ENCODE measurements at places on chromosomes 1 and 21.

GRCh38 chr1:214510914-214511638 is 40.3 kb downstream of the PTPN14 start:
- no peak for DNase-seq

GRCh38 chr1:21547876-21548275 is 38.7 kb downstream of the ALPL start:
- no peak for DNase-seq

DNA sequence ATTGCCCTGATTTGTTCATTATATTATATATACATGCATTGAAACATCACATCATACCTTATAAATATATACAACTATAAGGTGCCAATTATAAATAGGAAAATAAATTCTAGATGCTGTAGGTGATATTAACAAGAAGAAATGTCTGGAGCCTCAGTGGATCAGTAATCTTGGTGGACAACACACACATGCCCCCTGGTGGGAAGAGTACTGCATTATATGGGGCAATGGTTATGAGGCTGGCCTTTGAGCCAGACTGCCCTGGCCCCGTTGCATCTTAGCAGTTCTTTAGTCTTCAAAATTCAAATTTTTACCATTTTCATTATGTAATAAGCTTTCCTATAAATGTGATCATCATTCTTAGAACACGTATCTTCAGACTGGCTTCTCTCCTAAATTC is 335.0 kb upstream of the GREM2 start:
- DNase-seq: no peak

DNA sequence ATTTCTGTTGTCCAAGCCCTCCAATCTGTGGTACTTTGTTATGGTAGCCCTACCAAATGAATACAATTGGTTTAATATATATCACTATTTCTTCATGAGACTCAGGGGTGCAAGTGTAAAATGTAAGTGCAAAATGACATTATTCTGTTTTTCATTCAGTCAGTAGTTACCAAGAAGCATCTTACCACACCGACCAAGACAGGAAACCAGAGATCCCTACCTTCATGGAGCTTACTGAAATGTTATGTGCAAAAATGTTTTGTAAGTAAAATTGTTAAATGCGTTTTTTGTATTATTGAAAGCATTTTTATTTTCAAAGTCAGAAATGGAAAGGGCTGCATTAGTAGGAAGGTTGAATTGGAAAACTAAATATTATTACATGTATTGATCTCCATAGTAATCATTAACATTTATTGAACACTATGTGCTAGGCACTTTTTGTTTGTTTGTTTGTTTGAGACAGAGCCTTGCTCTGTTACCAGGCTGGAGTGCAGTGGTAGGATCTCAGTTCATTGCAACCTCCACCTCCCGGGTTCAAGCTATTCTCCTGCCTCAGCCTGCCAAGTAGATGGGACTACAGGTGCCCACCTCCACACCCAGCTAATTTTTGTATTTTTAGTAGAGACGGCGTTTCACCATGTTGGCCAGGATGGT is 166.8 kb downstream of the PTPRC start:
- DNase-seq: no peak

DNA sequence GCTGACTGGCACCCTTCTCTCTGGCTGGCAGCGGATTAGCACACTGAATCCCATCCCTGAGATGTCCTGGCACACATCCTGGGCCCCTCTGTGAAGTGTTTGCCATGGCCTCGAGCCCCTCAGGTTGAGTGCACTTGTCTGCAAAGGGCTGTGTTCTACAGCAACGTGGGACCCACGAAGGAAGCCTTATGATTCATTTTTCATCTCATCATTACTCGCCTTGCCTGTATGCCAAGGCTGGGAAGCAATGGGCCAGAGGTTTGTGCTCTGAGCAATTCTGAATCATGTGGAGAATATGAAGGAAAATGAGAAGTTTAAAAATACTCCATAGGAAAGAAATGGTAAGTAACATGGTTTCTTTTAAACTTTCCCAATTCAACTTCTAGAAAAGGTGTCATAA is 124.8 kb upstream of the LMO4 start:
- DNase-seq: no peak

DNA sequence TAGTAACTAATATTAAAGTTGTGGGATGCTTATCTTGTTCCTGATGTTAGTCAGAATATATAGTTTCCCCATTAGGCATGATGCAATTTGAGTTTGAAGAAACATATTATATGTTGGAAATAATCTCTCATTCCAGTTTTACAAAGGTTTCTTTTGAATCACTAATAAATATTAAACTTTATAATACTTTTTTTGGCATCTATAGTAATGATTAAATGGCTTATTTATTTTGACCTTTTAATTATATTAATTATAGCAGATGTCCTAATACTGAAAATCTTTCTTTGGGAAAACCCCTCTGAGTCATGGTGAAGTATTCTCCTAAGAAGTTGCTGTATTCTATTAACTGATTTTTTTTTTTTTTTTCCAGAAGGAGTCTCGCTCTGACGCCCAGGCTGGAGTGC is 28.5 kb upstream of the PTGS2 start:
- no peak for DNase-seq

GRCh38 chr1:210360852-210361477 is 32.3 kb downstream of the HHAT start:
- no peak for DNase-seq

DNA sequence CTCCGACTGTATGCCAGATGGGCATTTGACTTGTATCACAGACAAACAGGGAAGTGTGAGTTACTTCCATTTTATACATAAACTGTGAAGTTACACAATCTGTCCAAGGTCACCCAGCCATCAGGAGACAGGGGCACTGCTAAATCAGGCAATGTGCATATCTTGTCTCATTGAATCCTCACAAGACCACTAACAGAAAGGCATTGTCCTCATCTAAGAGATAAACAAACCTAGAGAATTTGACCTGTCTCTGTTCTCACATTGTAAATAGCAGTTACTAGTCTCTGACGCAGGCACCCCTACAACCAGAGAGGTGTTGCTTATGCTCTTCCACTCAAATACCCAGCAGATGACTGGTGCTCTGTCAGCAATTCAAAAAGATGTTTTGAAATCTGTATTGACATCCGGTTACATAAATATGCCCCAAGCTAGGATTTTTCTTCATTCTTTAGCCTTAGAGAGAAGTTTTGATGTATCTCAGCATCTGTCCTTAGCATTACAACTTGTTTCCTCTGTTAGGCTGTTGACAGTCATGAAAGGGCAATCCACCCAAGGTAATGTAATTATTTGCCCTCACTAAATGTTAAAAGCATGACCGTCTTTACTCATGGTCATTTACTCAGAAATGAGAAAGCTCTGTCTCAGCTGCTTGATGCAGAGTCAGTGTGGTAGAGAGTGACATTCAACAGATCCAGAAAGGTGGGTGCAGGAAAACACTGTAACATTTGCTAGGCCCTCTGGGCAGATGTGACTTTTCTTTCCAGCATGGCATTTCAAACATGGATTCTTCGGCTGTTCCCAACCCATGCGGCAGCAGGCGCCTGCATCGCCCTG is 51.9 kb upstream of the ZNF326 start:
- no peak for DNase-seq

DNA sequence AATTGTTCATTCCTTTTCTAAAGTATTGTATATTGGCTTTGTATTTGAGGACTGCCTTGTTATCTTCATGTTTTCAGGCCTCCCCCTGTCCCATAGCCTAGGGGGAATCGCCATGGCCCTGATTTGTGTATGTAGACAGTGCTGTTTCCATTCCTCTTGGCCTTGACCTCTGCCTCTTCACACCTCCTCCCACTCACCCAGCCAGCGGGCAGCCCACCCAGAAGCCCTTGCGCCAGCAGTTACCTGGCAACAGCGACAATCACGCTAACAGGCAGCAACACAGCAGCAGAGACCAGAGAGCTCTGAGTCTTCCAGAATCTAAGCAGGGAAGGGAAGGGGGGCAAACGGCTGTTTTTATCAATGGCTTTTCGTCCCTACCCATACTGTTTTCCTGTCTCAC is 50.0 kb upstream of the NPL start:
- DNase-seq: no peak

Measured in activated effector memory CD4-positive, alpha-beta T cell treated with anti-CD3 and anti-CD28 coated beads, Interleukin-2, amount 50 U/mL, for 16 hours (primary cell).